ENCODE measurements at places on chromosomes 12 and 14. TPM values are rescaled to one million over a fixed set of nuclear protein-coding genes. Genes with fewer than 3 reads are reported as not detected.

RBMS2 gene
- total RNA-seq = 32.8 TPM

GCH1 gene
- 9.1 TPM for total RNA-seq

GLT8D2 gene
- 55.1 TPM for total RNA-seq

A2M gene
- 20.9 TPM for total RNA-seq

ADGRD1 gene
- under 0.01 TPM for total RNA-seq

CEP170B gene
- 19.4 TPM for total RNA-seq

RDH5 gene
- 6.0 TPM for total RNA-seq

EIF2S3B gene
- total RNA-seq = 9.5 TPM

GPX2 gene
- not detected for total RNA-seq

SERPINA9 gene
- total RNA-seq = not detected

All from fibroblast of villous mesenchyme (primary cell).